Mucosa of gallbladder (tissue), 1 donor: ENCODE measurements at places on chromosomes 4 and X. TPM values are rescaled to one million over a fixed set of nuclear protein-coding genes. Genes with fewer than 3 reads are reported as not detected.

AWAT2 gene
- not detected for total RNA-seq

UGT2B17 gene
- 4.9 TPM for total RNA-seq

SRPK3 gene
- total RNA-seq: 5.8 TPM

ARR3 gene
- total RNA-seq: not detected

HDX gene
- total RNA-seq: 6.0 TPM

CWH43 gene
- not detected for total RNA-seq

SRPX2 gene
- 9.2 TPM for total RNA-seq

HS3ST1 gene
- total RNA-seq: 41.1 TPM

LRIT3 gene
- 0.23 TPM for total RNA-seq

SPATA18 gene
- 20.1 TPM for total RNA-seq

BMP3 gene
- 0.32 TPM for total RNA-seq

GLRA2 gene
- total RNA-seq: not detected

SSX5 gene
- not detected for total RNA-seq

BLTP1 gene
- total RNA-seq: 71.4 TPM

DAPP1 gene
- 23.3 TPM for total RNA-seq

H2BW2 gene
- 0.17 TPM for total RNA-seq

PFKFB1 gene
- 0.12 TPM for total RNA-seq

STARD8 gene
- 6.1 TPM for total RNA-seq

CFAP99 gene
- 1.3 TPM for total RNA-seq

ODAPH gene
- total RNA-seq: not detected

COL25A1 gene
- 0.55 TPM for total RNA-seq

NAA11 gene
- not detected for total RNA-seq

CENPVL2 gene
- total RNA-seq: 0.17 TPM

UGT8 gene
- total RNA-seq: 72.8 TPM

CLOCK gene
- 22.1 TPM for total RNA-seq

AFF2 gene
- total RNA-seq: 36.0 TPM

SLITRK2 gene
- total RNA-seq: 0.14 TPM

PNMA5 gene
- total RNA-seq: not detected

DOK7 gene
- total RNA-seq: 7.4 TPM

PPP2R2C gene
- total RNA-seq: 0.49 TPM

TMEM35A gene
- 4.0 TPM for total RNA-seq

CCSER1 gene
- 5.4 TPM for total RNA-seq

GIMD1 gene
- 34.1 TPM for total RNA-seq

DUX4 gene
- total RNA-seq: not detected

TRAM1L1 gene
- total RNA-seq: 2.1 TPM

ARHGAP24 gene
- 13.6 TPM for total RNA-seq

CEP44 gene
- total RNA-seq: 17.0 TPM

FAM149A gene
- 38.2 TPM for total RNA-seq

TASL gene
- total RNA-seq: 3.1 TPM

PAQR3 gene
- total RNA-seq: 18.9 TPM

NLGN4X gene
- total RNA-seq: 3.6 TPM

IL9R gene
- total RNA-seq: 0.86 TPM

FGFBP2 gene
- total RNA-seq: 0.58 TPM

GUCY1A1 gene
- total RNA-seq: 20.0 TPM

ENPEP gene
- total RNA-seq: 1.8 TPM

RAB41 gene
- total RNA-seq: not detected
